HCT116 (cell line): ENCODE measurements at places on chromosomes 4 and X. TPM values are rescaled to one million over a fixed set of nuclear protein-coding genes. Genes with fewer than 3 reads are reported as not detected.

The IL2 gene
- 1.3 TPM for total RNA-seq

GRCh38 chrX:66504481-66504880, 134.4 kb downstream of the EDA2R start:
- H3K27ac ChIP-seq, result no peak overlapping the region
- DNase-seq, result no peak
- H3K36me3 ChIP-seq, result no peaks in the 10 kb centered on the region
- no peaks in the 10 kb centered on the region for H3K4me1 ChIP-seq
- H3K4me3 ChIP-seq, result no peak overlapping the region
- H3K27me3 ChIP-seq, result no peaks in the 10 kb centered on the region

- no peaks in the 10 kb centered on the region for H3K27me3 ChIP-seq
- DNase-seq, result no peak
- H3K27ac ChIP-seq, result no peak overlapping the region
- H3K36me3 ChIP-seq, result no peaks in the 10 kb centered on the region
- H3K4me1 ChIP-seq, result no peaks in the 10 kb centered on the region
Observed at GRCh38 chr4:35970366-35970960, 273.9 kb downstream of the ARAP2 start.

The SSX2 gene
- total RNA-seq, result not detected

The DCK gene
- 23.0 TPM for total RNA-seq

The COMMD8 gene
- total RNA-seq, result 19.9 TPM

- H3K4me3 ChIP-seq, result no peak overlapping the region
- no peak for DNase-seq
- H3K27me3 ChIP-seq, result no peaks in the 10 kb centered on the region
- no peaks in the 10 kb centered on the region for H3K4me1 ChIP-seq
- H3K36me3 ChIP-seq, result no peaks in the 10 kb centered on the region
- H3K27ac ChIP-seq, result no peak overlapping the region
Observed at GRCh38 chrX:96204928-96205327, 479.7 kb upstream of the DIAPH2 start.

DNA sequence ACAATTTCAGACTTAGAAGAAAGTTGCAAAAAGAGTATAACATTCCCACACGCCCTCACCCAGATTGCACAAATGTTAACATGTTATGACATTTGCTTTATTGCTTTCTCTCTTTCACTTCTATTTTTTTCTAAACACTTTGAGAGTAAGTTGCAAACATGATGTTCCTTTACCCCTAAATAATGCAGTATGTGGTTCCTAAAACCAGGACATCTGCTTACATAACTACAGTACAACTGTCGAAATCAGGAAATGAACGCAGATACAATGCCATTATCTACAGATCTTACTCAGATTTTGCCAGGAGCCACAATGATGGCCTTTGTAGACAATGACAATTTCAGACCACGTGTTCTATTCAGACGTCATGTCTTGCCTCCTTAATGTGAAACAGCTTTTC, 22.4 kb downstream of the SH3TC1 start:
- H3K36me3 ChIP-seq, result no peaks in the 10 kb centered on the region
- no peak overlapping the region for H3K27ac ChIP-seq
- H3K4me3 ChIP-seq, result no peak overlapping the region
- no peak for DNase-seq
- H3K27me3 ChIP-seq, result no peaks in the 10 kb centered on the region

The ARMCX5 gene
- 11.7 TPM for total RNA-seq

The UCP1 gene
- not detected for total RNA-seq

- H3K27me3 ChIP-seq, result no peaks in the 10 kb centered on the region
- DNase-seq, result peak; percentile 94
- H3K36me3 ChIP-seq, result no peaks in the 10 kb centered on the region
- H3K4me3 ChIP-seq, result peak overlapping the region; percentile 29; the same call in 1 of the 2 replicates
Observed at GRCh38 chr4:168588916-168589531, 92.2 kb downstream of the PALLD start.

The NXT2 gene
- 14.3 TPM for total RNA-seq

- H3K27ac ChIP-seq, result no peak overlapping the region
- DNase-seq, result no peak
- peaks cover 5% of the 10 kb centered on the region; the same call in 1 of the 2 replicates for H3K4me1 ChIP-seq
Observed at GRCh38 chrX:76428243-76429130, 977 bp downstream of the MAGEE1 start.

DNA sequence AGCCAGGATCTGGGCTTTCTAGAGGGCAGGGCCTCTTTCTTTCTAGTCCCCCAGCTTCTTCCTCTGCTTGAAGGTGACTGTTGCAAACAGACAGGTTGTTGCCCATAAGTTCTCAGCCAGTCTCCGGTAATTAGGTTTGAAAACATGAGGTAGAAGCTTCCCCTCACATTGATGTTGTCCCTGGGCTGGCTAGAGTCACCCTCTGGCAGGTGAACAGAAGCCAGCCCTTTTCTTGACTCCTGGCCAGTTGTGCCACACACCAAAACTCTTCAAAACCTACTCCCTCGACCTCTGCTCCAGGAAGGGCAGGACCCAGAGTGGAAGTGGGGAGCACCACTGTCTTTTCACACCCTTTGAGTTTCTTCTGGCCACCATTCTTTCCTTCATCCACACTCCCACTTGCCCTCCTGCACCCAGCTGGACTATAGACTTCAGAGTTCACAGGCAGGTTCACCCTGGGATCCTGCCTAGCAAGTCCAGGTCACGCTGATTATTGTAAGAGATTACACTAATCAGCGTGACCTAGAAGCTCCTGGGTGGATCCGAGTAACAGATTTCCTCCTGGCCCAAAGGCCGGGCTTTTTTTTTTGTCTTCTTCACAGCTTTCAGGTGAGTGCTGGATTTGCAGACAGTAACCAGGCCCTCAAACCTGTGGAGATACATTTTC, 37.4 kb upstream of the ARHGAP6 start:
- H3K4me1 ChIP-seq, result no peaks in the 10 kb centered on the region
- no peak overlapping the region for H3K27ac ChIP-seq
- no peak overlapping the region for H3K4me3 ChIP-seq
- no peak for DNase-seq

DNA sequence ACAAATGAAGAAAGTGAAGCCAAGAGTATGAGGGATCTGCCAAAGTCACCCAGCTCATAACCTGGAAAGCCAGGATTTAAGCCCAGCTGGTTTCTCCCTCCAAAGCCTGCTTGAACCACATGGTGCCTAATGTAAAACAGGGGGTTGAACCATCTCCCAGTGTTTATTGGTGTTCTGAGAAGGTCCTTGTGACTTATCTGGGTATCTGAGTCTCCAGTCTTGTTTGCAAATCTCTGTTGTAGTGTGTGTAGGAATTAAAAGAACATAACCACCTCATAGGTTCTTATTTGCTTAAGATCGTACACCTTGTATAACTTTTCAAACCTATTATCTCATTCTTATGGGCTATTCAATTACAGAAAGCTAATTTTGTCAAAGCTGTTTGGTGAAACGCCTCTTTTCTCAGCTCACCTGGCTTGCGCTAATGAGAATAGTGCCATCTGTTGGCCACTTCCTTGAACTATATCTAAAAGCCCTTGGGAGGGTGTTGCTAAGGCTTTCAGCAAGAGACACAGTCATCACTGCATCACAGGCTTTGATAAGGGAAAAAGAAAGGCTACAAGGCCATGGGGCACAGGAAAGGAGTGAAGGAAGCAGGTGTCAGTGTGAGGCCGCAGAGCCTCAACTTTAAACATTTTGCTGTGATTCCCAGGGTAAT, 34.0 kb downstream of the ETDB start:
- H3K27ac ChIP-seq, result no peak overlapping the region
- H3K27me3 ChIP-seq, result no peaks in the 10 kb centered on the region
- no peaks in the 10 kb centered on the region; the same call in 1 of the 2 replicates for H3K4me1 ChIP-seq
- H3K36me3 ChIP-seq, result no peaks in the 10 kb centered on the region
- no peak overlapping the region for H3K4me3 ChIP-seq

The SHISA3 gene
- total RNA-seq, result not detected

DNA sequence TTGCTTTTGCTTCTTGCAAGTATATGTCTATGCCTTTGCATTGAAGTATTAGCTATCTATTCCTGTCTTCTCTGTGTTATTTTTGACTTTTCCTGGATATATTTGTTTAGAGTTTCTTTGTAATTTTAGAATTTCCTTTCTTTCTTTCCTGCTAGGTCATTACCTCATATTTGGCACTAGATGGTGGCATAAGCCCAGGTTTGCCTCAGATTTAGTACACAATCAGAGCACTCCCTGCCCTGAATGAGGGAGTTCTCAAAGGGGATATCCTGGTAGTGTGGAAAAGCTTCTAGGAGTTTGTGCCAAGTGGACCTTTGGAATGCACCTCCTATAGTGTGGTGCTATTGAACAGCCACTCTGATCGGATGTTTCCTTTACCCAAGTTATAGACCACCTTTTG, 181.6 kb downstream of the UGT8 start:
- no peak overlapping the region for H3K4me3 ChIP-seq
- no peaks in the 10 kb centered on the region for H3K36me3 ChIP-seq
- peak; percentile 24 for DNase-seq
- H3K27ac ChIP-seq, result no peak overlapping the region

The AR gene
- 0.02 TPM for total RNA-seq

GRCh38 chrX:6505960-6506359, 29.0 kb downstream of the VCX3A start:
- DNase-seq, result no peak
- no peak overlapping the region for H3K27ac ChIP-seq
- no peak overlapping the region for H3K4me3 ChIP-seq
